MV-4-11 (cell line): ENCODE measurements at places on chromosomes 3 and 15.

GRCh38 chr3:2661078-2661477, 449.1 kb downstream of the IL5RA start:
- DNase-seq, result no peak

GRCh38 chr3:153372326-153372725, 210.3 kb downstream of the RAP2B start:
- DNase-seq, result peak; percentile 23

GRCh38 chr3:119637679-119638477, 22.5 kb downstream of the POPDC2 start:
- peak; percentile 82 for DNase-seq

GRCh38 chr3:12286927-12287726, 1.7 kb upstream of the PPARG start:
- DNase-seq, result no peak

- no peak for DNase-seq
Observed at GRCh38 chr3:877001-877400, 215.8 kb upstream of the CNTN6 start.

DNA sequence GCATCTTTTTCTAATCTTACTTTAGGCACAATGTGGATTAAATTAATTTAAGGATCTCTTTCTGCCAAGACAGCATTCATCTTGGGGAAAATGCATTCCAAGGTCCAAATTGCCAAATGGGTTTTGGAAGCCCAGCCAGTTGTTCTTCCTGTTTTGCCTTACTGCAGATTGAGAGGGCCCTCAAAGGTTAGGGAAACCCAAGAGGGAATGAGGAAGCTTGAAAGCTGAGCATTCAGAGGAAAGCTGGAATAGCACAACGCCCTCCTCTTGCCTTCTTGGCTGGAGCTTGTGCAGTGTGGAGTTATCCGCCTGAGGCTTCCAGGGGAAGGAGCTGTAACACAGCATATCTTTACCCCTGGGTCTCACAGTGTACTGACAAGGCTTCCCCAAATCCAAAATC, 18.2 kb upstream of the SACM1L start:
- no peak for DNase-seq

DNA sequence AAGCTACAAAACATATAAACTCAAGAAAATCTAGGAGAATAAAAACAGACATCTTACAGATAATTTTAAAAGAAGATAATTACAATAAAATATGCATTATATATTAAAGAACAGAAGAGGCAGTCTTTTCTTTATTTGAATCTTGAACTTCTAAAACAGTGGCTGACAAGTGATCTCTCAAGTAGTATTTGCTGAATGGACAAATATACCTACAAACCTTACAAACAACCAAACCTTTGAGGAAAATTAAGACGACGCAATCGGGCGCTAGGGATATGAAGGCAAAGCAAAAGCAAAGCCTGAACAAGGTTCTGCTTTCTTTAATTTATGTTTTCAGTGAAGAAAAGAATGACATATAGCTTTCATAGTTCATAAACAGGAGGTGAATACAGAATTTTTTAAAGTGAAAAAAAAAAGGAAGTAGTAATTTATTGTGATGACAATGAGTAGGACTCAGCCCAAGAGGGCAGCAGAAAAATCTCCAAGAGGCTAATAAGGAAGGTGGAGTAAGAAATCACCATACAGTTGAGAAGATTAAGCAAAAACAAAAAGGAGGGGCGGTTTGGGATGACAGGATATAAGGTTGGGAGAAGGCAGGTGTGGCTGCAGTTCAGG, 347.8 kb downstream of the TBC1D5 start:
- DNase-seq, result peak; percentile 22

- no peak for DNase-seq
Observed at GRCh38 chr15:74245342-74245931, 9.3 kb downstream of the CCDC33 start.
